Myocyte (in vitro differentiated cells): ENCODE measurements at places on chromosomes 7 and 10. TPM values are rescaled to one million over a fixed set of nuclear protein-coding genes. Genes with fewer than 3 reads are reported as not detected.
A peak's percentile ranks its signal among the peaks of the same experiment; 100 is the strongest.

DCLRE1A gene
- 3.8 and 4.4 TPM in 2 replicates for total RNA-seq

SFTPA1 gene
- not detected in 2 replicates for total RNA-seq

GPC2 gene
- total RNA-seq = 60.4 and 65.3 TPM in 2 replicates

LIPF gene
- 1.7 and 2.4 TPM in 2 replicates for total RNA-seq

FBXL13 gene
- total RNA-seq = 0.42 and 0.67 TPM in 2 replicates

ADGRA1 gene
- total RNA-seq = 3.6 and 16.8 TPM in 2 replicates

RET gene
- total RNA-seq = 0.08 TPM in 1 of 2 replicates, not detected in the other

LRGUK gene
- total RNA-seq = 0.21 and 0.24 TPM in 2 replicates

TMEM236 gene
- total RNA-seq = 0.13 and 0.31 TPM in 2 replicates

MKX gene
- 0.35 and 0.83 TPM in 2 replicates for total RNA-seq

GRM8 gene
- total RNA-seq = 0.72 and 0.99 TPM in 2 replicates

LRIT1 gene
- 0.11 TPM in 1 of 2 replicates, not detected in the other for total RNA-seq

LRRD1 gene
- 0.26 and 0.29 TPM in 2 replicates for total RNA-seq

LIMK1 gene
- total RNA-seq = 47.8 and 49.9 TPM in 2 replicates

NRCAM gene
- 43.2 and 60.4 TPM in 2 replicates for total RNA-seq

GRCh38 chr7:64544010-64544409 is 18.9 kb downstream of the ZNF680 start:
- DNase-seq = no peak

- no peak for DNase-seq
These were observed 6.9 kb downstream of the ITGB1 start for GRCh38 chr10:32951111-32951510.

DNA sequence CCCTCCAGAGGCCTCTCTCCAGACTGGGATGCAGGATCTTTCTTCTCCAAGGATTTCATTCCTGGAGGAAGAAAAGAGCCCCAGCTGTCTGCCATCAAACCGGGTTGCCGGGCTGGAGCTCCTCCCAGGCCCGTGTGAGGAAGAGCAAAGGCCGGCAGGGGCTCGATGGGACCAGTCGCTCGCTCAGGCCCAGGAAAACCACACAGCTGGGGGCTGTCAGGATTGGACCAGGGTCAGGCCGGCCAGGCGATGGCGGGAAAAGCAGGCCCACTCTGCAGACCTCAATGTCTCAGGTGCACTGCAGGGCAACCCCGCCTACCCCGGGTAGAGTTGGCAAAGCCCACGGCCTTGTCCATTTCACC is 98.1 kb upstream of the DNAAF5 start:
- no peak for DNase-seq

DNA sequence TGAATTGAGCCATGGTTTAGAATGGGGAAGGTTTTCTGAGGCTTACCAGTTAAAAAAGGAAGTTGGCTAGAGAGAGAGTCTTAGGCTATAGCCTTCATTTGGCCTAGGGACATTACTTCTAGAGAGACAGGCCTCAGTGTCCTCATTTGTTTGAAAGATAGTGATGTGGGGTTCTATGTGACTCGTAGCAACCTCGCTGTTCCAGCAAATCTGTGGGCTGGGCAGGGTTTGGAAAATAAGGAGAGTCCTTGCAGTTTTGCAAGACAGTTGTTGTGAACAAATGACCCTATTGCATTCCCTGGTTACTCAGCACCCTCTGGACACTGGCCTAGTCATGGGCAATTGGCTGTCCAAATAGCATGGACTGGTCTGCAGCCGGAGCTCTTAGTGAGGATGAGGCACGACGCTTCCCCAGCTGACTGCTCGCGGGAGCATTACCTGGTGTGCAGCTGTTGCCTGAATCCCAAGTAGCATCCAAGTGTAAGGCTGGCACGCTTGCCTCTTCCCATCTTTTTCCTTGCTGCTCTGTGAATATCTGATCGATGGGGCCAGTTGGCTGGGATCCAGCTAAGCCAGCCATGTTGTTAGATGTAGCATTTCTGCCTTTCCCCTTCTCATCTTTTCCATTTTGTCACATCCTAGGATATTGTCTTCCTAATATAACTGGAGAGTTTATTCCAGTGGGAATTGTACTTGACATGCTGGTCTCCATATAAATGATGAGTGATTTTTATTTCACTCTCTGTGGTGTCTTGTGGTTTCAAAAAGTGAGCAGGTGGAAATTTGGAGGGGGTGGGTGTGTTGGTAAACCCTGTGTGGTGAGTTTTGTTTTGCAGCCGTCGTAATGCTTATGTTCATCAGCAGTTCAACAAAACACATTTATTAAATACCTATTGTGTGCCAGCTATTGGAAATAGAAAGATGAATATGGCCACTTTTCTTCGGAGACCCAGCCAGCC is 99.8 kb downstream of the SND1 start:
- peak; percentile 76 for DNase-seq

DNA sequence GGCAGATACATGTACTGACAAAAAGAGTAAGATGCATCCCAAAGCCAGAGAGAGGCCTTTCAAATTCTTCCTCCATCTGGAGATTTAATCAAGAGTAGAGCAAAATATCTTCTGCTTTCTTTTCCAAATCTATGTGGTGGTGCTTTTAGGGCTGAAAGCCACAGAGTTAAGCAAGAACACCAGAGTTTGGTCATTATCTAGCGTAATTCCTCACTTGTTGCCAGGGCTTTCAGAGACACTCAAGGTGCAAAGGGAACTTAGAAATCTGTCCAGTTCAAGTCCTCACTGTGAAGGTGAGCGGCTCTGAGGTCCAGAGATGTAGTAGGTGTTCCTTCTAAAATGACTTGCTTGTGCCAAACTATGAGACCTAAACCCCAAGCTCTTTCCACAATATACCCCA is 10.9 kb upstream of the NFE2L3 start:
- DNase-seq = no peak

GRCh38 chr7:1257221-1257620 is 24.5 kb downstream of the UNCX start:
- DNase-seq = no peak

DNA sequence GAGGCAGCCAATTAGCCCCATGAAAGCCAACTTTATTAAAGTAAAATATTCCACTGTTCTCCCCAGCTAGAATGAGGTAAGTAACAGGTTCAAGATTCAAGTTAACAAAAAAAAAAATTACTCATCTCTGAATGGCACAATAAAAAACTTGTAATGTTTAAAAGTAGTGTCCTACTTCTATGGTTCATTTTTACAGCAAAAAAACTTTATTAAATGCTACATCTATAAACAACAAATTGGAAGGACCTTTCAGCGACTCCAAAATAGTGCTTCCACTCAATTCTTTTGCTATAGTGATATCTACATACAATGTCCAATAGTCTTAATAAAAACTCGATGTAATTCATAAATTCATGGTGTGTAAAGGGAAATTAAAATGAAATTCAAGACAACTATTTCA is 59.2 kb downstream of the EZH2 start:
- DNase-seq = no peak

- DNase-seq = no peak
These were observed 156.3 kb downstream of the CCDC71L start for GRCh38 chr7:106504645-106505044.

- no peak for DNase-seq
These were observed 4.5 kb downstream of the EIF4H start for GRCh38 chr7:74178632-74179031.

DNA sequence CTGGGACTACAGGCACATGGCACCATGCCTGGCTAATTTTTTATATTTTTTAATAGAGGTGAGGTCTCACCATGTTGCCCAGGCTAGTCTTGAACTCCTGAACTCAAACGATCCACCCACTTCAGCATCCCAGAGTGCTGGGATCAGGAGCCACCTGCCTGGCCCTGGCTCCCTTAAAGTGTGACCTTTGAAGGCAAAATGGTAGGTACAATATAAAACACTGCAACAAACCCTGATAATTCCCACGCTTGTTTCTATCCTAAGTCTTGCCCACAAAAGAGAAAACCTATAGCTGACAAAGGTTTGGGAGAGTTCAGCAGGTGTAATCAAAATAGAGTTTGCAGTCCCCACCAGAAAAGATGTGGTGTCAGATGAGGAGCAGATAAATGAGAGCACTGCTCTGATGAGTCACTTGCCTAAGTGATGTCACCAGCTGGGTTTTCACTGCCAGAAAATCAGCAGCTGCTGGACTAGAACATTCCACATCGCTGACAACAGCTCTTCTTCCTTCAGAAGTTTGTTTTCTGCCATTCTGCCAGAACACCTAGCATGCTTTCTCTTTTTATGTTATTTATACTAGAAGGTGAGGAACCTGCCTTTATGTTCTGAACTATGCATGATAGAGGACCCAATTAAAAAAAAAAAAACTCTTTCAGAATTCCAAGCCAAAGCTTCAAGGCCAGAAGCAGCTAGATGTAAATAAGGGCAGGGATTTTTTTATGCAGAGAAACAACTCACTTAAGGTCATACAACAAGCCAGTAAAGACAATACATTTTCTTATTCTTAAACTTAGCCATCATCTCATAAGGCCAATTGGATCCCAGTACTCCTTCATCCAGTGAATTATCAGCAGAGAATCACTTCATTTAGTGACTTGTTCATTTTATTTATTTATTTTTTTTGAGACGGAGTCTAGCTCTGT is 18.0 kb downstream of the PURB start:
- peak; percentile 96 for DNase-seq

GRCh38 chr10:18278181-18278580 is 138.0 kb downstream of the CACNB2 start:
- DNase-seq = no peak

DNA sequence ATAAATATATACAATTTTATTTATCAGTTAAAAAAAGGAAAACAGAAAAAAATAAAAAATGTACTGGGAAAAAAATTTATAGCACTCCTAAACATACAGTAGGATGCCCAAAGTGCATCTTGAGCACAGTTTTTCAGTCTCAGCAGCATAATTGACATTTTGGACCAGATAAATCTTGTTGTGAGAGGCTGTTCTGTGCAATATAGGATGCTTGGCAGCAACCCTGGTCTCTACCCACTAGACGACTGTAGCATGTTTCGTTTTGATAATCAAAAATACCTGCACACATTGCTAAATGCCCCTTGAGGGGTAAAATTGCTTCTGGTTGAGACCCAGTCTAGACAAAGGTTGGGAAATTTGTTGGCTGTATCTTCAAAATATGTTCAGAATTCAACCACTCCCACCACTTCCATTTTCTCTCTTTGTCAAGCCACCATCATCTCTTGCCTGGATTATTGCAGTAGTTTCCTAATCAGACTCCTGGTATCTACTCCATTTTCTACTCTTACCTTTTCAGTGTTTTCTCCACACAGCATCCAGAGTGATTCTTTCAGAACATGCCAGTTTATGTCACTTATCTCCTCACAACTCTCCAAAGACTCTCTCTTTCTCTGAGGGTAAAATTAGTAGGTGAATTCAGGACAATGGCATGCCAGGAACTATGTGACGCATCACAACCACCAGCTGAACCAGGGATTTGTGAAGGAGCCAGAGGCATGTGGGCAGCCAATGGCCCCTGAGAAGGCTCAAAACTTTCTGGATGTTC is 91.4 kb downstream of the GPR85 start:
- peak; percentile 98 for DNase-seq

GRCh38 chr7:151009327-151010036 is 14.8 kb downstream of the ATG9B start:
- no peak for DNase-seq

GRCh38 chr10:112526139-112526538 is 79.1 kb downstream of the VTI1A start:
- peak; percentile 6 for DNase-seq

- DNase-seq = no peak
These were observed 161.8 kb upstream of the LAMB4 start for GRCh38 chr7:108291791-108292440.

DNA sequence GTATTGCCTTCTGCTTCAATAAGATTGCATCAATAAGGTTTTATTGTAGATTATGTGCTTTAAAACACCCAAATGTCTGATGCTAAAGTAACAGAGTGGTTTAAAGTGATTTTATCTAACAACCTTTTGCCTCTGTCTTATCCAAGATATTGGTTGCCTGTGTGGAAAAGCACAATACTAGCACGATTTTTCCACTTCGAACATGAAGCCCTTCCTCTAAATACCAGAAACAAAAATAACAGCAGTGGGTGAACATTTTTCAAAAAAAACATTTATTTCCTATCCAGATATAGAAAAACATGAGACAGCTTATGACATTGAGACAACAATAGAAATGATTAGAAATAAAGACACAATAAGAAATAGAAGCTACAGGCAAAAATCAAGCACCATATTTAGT is 59.5 kb upstream of the MDFIC start:
- DNase-seq = no peak

DNA sequence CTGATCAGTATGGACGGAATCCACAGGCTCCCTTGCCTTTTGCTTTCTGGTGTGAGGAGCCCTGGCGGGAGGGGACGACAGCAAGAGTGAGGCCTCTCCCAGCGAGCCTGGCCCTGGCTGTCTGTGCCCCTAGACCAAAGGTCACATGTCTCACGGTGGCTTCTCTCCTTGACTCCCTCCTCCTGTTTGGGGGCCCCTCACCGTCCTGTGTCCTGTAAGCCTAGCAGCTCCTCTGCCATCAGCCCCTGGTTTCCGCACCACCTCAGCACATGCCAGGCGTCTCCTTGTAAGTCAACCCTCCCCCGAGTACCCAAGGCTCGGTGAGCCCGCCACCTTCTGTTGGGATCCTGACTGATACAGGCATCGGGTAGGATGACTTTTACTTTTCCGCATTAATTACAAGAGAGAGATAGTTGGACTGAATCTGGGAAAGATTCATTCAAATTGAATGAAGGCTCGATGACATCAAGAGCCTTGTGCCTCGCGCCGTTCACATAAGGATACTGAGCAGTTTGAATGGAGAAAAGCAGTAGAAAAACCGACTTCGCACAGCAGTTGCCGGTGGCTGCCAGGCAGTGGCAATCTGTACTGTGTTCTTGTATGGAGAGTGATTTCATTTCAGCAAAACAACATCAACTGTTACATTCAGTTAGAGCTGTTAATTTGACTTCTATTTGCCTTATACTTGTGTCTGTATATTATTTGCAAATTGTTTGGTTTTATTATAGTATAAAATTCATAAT is 119.8 kb downstream of the XRCC2 start:
- DNase-seq = no peak

DNA sequence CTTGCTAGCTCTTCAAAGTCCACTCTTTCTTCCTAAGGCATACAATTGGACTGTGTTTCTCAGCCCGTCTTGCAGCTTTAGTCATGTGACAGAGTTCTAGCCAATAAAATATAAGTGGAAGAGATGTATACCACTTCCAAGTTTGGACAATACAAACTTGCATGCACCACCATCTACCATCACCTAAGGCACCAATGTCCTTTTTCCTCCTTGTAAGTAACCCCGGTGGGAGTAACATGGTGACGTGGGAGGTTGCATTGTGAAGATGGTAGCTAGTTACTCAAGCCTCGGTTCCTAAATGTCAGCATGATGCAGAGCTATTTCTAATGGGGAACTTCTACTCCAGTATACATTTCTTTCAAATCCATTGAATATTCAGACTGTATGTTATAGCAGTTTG is 5.3 kb upstream of the CACNB2 start:
- no peak for DNase-seq

- no peak for DNase-seq
These were observed 66.5 kb downstream of the WDR11 start for GRCh38 chr10:120917521-120918250.

GRCh38 chr7:114832906-114833595 is 88.8 kb upstream of the MDFIC start:
- no peak for DNase-seq
